Frontal cortex (tissue), 4 donors: ENCODE measurements at places on chromosomes 5 and 9. TPM values are rescaled to one million over a fixed set of nuclear protein-coding genes. Genes with fewer than 3 reads are reported as not detected.

The ADAMTS19 gene
- 6.5 TPM for total RNA-seq

The DAPK1 gene
- total RNA-seq = 66.0 TPM

The GHR gene
- total RNA-seq = 1.6 TPM

The OLFM1 gene
- 69.7 TPM for total RNA-seq

The NDUFS4 gene
- 73.4 TPM for total RNA-seq

The EFNA5 gene
- total RNA-seq = 13.5 TPM

The NREP gene
- 536 TPM for total RNA-seq

The PCDHA1 gene
- 8.6 TPM for total RNA-seq
